Karpas-422 (cell line): ENCODE measurements at places on chromosomes 13 and 19.

GRCh38 chr13:75494491-75494890, 12.5 kb upstream of the TBC1D4 start:
- no peak for DNase-seq

DNA sequence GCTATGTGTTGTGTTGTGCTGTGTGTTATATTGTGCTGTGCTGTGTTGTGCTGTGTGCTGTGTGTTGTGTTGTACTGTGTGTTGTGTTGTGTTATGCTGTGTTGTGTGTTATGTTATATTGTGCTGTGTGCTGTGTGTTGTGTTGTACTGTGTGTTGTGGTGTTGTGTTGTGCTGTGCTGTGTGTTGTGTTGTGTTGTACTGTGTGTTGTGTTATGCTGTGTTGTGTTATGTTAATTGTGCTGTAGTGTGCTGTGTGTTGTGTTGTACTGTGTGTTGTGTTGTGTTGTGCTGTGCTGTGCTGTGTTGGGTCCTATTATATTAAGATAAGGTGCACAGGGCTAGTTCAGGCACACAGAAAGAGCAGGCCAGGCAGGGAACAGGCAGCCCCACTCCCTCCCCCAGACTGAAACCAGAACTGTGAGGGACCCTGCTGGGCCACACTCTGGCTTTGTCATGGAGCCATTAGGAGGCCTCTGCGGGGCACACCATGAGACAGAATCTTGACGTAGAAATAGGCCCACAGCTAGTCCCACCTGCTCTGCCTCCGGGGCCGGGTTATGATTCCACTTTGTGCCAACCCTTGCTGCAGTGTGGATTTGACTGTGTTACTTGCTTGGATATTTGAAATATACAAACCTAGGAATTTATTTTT, 12.1 kb downstream of the SOX1 start:
- no peak for DNase-seq

DNA sequence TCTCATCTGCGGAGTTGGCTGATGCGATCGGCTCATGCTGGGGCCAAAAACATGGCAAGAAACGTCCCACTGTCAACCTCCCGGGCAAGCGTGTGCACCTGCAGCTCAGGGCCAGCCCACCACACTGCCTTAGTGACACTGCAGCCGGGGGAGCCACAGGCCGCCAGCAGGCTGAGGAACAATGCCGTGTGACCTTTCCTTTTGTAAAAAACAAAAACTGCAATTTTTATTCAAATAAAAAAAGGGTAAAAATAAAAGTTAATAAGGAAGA, 18.8 kb upstream of the TMEM255B start:
- no peak for DNase-seq

- DNase-seq: no peak
These were observed 227.0 kb downstream of the SPRY2 start for GRCh38 chr13:80113714-80114454.

DNA sequence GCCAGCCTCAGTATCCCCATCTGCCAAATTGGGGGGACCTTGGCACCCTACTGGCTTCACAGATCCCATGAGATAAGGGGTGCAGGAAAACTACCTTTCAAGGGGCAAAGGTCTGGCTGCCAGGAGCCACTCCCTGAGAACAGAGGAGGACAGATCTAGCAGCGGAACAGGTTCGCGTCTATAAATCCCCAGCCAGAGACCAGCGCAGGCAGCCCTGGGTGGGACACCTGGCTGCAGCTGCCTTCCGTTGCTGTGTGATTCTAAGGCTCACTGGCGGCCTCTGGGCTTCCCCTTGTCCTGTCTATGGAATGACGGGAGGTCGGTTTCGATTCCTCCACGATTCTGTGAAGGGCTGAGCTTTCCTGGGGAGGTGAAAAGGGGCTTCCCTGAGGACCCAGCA, 7.3 kb downstream of the RELB start:
- no peak for DNase-seq

DNA sequence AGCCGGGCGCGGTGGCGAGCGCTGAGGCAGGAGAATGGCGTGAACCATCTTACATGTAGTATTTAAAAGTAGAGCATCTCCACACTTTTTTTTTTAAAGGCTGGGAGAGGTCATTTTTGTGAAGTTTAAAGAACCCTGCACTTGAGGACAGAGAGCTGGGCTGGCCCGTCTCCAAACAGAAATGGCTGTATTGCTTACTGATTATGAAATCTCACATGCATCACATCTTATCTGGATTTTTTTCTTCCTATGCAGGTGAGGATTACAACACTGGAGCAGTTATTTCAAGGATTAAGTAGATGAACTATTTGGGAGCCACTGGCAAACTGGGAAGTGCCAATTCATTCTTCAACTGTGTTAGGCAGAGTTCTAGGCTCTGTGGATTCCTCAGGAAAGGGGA, 59.5 kb downstream of the TEX26 start:
- DNase-seq: no peak

DNA sequence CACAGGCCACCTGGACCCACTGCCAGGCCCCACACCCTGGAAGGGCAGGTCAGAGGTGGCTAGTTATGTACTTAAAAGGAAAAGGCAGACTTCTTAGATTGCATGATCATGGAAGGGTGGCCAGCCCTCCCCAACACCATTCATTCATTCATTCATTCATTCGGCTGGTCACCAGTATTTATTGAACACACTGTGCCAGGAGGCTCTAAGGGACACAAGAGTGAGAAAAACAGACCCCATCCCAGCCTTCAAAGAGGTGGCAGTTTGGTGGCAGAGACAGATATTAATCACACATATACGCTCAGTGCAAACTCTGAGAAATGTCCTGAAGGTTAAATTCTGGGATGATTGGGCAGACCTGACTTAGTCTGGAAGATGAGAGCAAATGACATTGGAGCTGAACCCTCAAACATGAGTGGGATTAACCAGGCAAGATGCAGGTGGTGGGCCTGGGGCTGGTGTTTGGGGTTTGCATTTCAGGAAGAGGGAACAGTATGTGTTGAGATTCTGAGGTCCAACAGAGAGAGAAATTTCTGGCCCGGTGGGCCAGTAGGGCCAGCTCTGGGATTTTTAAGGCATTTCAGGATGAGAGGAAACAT, 147.5 kb downstream of the ZNF536 start:
- no peak for DNase-seq

DNA sequence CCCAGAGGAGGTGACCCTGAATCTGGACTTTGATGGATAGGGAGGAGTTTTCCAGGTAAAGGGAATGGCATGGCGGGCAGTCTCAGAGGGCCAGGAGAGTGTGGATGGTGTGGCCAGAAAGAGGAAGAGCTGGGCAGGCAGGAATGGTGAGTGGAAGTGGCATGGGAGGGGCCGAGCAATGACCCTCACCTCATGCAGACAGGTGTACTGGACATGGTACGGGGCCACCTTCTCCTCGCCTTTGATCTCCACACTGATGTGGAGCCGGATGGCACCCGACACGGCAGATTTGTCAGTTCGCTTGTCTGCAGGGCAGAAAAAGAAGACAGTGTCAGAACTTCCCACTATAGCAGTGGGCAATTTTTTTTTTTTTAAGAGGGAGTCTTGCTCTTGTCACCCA, 45.5 kb downstream of the UNC13A start:
- no peak for DNase-seq

- DNase-seq: no peak
These were observed 19.8 kb upstream of the PCDH8 start for GRCh38 chr13:52868190-52868589.

DNA sequence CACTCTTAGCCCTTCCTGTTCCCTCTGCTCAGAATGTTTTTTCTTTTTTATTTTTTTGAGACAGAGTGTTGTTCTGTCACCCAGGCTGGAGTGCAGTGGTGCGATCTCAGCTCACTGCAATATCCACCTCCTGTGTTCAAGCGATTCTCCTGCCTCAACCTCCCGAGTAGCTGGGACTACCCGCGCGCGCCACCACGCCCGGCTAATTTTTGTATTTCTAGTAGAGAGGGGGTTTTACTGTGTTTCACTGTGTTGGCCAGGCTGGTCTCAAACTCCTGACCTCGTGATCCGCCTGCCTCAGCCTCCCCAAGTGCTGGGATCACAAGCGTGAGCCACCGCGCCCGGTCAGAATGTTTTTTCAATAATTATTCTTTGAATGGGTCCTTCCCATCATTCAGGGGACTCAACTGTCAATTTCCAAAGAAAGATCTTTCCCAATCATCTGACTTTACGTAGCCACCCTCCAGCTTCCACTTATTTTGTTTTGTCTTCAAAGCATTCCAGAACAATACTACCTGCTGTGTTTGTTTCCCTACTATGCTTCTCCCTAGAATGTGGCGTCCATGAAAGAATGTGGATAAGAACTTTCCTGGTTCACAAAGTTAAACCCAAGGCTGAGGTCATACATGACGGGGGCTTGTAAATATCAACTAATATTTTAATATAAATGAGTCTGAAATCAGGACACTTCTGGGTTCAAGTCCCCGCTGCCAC, 1.2 kb downstream of the NDUFA7 start:
- no peak for DNase-seq

GRCh38 chr19:3683405-3684053, 16.7 kb downstream of the PIP5K1C start:
- no peak for DNase-seq

GRCh38 chr19:29683009-29683408, 17.7 kb downstream of the PLEKHF1 start:
- DNase-seq: no peak

- DNase-seq: no peak
These were observed 1.9 kb upstream of the TMEM59L start for GRCh38 chr19:18610556-18611326.

GRCh38 chr13:52695856-52696255, 43.2 kb downstream of the SUGT1 start:
- DNase-seq: no peak

DNA sequence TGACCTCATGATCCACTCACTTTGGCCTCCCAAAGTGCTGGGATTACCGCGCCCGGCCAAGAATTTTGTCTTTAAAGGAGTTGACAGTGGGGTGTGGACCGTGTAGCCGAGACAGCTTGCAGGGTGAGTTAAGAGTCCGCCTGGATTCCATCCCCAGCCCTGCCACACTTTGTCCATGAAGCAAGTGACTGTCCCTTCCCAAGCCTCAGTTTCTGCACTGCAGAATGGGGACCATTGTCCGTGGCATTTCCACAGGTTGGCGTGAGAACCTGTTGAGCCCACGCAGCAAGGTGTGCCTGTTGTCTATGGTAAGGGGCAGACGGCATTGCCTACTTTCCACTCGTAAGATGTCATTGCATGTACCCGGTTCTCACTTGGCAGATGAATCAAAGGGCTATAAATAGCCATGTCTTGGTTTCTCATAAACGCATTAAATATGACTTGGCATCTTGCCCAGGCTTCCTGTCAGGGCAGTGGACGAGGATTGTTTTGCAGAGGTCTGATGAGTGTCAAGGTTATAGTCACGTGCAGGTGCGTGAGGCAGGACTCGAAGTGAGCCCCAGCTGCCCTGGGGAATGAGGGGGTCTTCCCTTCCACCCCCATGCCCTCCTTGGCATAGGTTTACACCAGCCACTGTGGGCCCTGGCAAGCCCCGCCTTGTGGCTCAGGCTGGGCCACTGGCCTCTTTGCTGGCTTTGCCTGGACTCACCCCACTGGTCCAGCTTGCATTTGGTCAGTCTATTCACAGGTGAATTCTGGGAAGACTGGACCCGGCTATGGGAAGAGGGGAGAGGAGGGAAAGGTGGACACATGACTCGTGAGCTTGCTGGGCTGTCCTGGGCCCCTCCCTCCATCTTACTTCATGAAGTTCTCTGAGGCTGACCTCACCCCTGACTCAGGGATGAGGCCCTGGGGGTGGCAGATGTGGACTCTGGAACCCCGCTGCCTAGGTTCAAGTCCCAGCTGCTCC, 14.6 kb downstream of the FAM187B start:
- DNase-seq: peak; percentile 86
